AG10803 (cell line): ENCODE measurements at places on chromosomes 2 and 18.

- no peak for DNase-seq
Observed at GRCh38 chr18:42617221-42617620, 498.3 kb downstream of the RIT2 start.

DNA sequence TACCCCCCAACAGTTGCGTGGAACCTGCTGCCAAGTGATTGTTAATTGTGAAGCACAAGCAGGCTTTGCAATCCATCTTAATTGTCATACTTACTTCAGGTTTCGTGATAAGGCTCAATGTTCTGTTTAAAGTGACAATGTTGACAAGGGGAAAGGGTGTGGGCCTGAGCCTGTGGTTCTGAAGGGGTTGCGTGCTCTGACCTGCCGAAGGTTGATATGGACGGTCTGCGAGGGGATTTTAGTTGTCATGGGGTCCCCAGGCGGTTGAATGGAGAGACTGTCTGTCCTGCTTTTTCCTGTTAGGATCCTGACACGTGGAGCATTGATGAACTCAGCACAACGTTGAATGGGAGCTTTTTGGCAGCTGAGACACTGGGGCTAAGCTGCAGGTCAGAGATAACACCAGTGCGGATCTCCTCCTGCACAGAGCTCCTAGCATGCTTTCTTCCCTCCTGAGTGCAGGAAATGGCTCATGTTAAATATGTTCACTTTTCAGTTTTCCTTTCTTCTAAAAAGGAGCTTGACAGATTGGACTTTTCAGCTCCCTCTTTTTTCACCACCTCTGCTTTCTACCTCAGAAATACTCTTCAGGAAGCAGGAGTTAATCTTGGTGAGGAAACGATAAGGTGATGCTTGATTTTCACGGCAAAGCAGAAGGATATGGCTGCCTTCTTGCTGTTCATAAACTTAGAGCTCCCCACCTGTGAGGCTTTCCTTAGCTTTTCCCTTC, 62.9 kb upstream of the ZEB2 start:
- no peak for DNase-seq

DNA sequence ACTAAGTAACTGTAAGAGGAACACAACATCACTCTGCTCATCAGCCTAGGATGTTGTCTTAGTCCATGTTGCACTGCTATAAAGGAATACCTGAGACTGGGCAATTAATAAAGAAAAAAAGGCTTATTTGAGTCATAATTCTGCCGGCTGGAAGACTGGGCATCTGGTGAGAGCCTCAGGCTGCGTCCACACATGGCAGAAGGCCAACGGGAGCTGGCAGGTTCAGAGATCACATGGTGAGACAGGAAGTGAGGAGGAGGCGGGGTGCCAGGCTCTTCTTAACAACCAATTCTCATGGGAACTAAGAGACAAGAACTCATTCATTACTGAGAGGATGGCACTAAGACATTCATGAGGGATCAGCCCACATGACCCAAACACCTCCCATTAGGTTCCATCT, 46.8 kb downstream of the EPG5 start:
- DNase-seq = peak; percentile 94

DNA sequence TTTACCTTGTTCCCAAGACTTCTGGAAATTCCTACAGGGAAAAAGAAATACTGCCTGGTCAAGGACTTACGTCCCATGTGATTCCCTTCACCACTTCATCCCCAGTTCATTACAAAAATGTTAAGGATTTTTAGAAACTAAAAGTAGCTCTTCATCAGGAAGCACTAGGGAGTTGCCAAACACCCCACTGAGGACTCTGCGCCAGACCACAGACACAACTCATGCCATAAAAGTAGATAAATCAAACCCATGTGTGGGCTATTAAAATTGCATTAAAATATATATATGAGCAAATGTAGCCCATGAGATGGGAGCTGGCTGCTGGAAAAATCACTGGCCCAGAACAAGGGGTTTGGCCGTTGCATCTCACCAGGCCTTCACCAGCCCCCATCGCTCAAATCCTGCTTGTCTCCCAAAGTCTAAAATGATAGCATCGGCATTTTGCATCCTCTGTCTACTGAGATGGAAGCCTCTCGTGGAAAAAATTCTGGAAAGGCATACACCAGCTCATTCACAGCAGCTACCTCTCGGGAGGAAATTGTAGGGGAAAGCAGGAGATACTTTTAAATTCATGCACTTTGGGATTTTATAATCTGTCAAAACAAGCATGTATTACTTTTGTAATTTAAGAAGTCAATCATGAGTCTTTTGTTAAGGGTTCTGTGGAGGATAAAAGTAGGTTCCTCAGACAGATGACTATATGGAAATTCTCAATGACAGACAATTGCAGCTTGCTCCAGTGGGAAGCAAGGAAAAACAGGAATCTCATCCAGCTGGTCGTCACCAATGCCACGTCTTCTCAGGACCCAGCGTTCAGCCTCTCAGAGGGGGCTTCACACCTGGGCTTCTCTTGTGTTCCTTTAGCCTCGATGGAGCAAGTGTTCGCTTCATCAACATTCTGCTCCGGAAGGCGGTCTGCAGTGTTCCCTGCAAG, 113.9 kb downstream of the MREG start:
- DNase-seq = peak; percentile 97

GRCh38 chr2:62803961-62804360, 98.4 kb downstream of the EHBP1 start:
- no peak for DNase-seq

DNA sequence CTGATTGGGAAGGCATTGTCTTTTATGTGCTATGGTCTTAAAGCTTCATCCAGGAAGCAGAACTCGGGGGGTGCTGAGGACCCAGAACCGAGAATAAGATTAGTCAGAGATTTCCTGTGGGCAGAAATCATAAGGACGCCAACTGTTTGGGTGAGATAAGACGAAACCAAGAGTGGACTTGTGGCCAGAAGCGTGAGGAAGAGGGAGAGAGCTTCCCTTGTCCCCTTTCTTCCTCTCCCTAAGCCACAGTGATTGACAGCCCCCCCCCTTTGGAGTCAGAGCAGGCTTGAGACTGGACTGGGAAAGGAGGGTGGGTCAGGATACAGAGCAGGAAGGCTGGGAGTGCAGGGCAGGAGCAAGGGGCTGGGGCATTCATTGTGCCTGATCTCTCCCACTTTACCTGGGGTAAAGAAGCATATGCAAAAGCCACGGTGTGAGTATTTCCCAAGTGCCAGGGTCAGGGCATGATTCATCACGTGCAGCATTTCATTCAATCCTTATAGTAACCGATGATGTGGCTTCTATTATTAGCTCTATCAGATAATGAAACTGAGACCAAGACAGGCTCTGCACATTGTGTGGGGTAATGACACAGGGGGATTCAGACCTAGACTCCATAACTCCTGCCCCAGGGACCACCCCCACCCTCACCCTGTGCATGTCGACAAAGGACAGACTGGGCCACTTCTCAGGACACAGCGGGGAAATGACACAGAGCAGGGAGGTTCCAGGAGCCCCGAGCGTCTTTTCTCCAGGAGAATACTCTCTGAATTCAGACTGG, 3.0 kb upstream of the IL1RN start:
- DNase-seq = peak; percentile 33

- peak; percentile 33 for DNase-seq
Observed at GRCh38 chr2:236988690-236989624, 96.7 kb upstream of the COPS8 start.

- peak; percentile 50 for DNase-seq
Observed at GRCh38 chr18:58638441-58638840, 9.6 kb upstream of the ALPK2 start.

GRCh38 chr18:67710639-67711038, 194.1 kb upstream of the DSEL start:
- no peak for DNase-seq

GRCh38 chr18:44683556-44683955, 2.9 kb downstream of the SETBP1 start:
- peak; percentile 81 for DNase-seq

DNA sequence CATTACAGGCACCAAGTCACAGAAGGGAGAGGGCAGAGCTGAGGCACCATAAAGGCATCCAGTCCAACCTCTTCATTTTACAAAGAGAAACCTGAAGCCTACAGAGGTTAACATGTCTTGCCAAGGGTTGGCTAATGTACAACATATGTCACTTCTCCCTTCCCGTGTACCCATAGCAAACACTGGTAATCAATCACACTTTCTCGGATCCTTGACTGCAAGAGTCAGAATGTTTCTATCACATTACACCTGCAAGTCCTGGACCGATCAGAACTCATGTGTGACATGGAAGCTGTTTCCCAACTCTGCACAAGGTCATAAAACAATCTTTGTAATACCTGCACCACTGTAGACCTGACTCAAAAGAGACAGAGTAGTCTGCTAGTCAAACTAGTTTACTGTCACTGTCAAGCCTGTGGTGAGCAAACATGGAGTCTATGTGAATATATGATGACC, 6.0 kb downstream of the ANKRD44 start:
- no peak for DNase-seq

GRCh38 chr2:219440388-219441256, 6.0 kb downstream of the SPEG start:
- DNase-seq = peak; percentile 41

DNA sequence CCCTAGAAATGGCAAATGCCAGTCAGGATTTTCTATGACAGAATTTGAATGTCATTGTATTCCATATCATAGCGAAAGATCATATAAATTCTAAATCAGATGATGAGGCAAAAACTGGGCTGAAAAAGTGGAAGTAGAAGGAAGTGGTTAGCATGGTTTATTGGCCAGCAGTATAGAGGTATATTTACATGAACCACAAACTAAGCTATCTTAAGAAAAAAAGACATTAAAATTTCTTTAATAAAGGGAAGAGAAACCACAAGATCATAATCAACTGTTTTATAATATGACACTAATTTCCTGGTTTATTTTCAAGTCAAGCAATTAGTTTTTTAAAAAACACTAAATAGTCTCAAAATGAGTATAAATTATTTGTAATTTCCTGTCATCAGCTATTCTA, 123.2 kb upstream of the LRP1B start:
- no peak for DNase-seq

DNA sequence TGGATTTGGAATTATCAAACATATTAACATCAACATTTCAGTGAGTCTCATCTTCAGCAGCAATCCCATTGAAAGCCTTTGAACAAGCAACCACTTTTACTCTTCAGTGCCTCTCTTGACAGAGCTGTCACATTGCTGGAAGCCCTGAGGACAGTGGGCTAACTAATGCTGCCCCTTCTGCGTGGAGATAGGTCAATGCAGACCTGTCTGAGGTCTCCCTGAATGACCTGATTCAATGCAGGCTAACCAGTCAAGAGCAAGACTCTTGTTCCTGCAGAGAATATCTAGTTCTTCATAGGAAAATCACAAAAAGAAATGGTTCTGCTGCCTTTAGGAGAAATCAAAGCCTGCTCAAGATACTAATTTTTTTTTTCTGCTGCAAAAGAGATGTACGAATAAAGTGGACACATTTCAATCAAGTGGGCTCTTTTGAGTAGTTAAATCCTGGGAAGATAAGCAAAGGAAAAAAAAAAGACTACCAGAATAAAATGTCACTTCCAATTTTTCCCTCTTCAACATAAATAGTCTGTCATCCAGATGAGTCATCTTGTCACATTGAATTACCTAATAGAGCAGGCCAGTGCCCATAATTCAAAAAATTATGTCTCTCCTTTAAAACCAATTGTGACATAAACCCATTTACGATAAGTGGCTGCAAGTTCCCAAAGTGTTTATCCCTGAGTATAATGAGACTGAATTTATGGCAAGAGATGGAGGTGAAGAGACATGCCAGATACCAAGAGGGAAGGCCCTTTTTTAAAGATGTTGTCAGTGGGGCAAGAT, 1269.0 kb upstream of the DDX18 start:
- no peak for DNase-seq

DNA sequence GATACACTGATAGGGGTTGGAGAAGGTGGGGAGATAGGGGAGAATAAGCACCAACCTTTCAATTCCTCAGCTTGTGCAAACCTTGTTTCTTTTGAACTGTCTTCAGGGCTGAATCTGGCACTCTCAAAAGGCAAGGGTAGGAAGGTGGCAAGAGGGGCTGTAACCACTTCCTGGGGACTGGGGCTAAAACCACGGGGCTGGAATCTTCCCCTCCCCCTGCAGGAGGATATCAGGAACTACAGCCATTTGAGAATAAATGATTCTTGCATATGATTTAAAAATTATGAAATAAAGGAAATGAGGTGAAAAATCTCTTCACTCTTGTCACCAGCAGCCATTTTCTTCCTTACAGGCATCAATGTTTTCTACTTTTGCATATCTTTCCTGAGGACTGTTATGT, 50.8 kb downstream of the ATOH8 start:
- peak; percentile 17 for DNase-seq

DNA sequence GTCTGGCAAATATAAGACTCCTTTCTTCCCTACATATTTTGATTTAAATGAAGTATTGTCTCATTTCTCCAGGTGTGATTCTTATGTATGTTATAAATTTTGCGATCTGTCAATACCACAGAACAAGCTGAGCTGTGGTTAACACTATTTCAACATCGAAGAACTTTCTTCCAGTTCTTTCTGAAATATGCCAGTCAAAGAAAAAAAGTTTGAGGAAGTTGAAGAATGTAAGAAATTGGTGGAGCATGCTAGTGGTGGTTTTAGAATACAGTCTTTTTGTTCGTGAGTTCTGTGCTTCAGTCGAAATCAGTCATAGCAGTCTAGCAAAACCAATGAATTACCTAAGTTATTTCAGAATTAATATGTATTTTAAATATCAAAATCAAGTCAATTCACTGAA, 8.6 kb upstream of the COBLL1 start:
- no peak for DNase-seq

GRCh38 chr2:43169987-43170386, 56.4 kb downstream of the ZFP36L2 start:
- DNase-seq = no peak

GRCh38 chr2:181077128-181077709, 96.8 kb downstream of the UBE2E3 start:
- peak; percentile 58 for DNase-seq

DNA sequence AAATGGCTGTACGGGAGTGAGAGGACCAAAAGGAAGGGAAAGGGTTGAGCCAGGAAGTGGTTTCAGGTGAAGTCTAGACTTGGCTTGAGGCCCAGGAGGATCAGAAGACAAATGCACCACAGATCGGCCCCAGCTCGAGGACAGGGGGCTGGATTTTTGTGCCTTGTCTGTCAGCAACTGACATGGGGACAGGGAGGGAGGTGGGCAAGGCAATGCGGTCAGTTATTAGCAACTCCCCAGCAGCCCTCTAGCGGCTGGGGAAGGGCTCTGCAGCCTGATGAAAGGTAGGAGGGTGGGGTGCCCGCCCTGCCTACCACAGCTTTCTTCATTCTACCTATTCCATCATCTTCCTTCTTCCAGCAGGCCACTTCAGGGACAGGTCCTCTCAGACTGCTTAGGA, 50.0 kb downstream of the CPO start:
- DNase-seq = no peak

GRCh38 chr18:77063260-77063659, 69.3 kb downstream of the MBP start:
- no peak for DNase-seq

- no peak for DNase-seq
Observed at GRCh38 chr2:152134488-152135280, 35.8 kb upstream of the CACNB4 start.

GRCh38 chr2:166179201-166179600, 51.4 kb upstream of the SCN1A start:
- DNase-seq = peak; percentile 33

- DNase-seq = no peak
Observed at GRCh38 chr2:218397463-218397819, 2.2 kb upstream of the CTDSP1 start.

- peak; percentile 100 for DNase-seq
Observed at GRCh38 chr2:55862673-55863390, 60.8 kb downstream of the EFEMP1 start.

GRCh38 chr2:222965555-222965954, 86.4 kb upstream of the KCNE4 start:
- DNase-seq = no peak
